Activated T-helper 2 cell treated with anti-CD3 and anti-CD28 coated beads, Interferon-gamma antibody, Interleukin-2, Interleukin-4, amounts not matched to agents 10 μg/mL and 5 μg/mL and 100 μg/mL, durations not matched to agents 14 hours and 24 hours and 36 hours (primary cell): ENCODE measurements at places on chromosomes 13 and 19. TPM values are rescaled to one million over a fixed set of nuclear protein-coding genes. Genes with fewer than 3 reads are reported as not detected.

Gene B3GLCT
- 4.3 and 4.7 TPM in 2 replicates for total RNA-seq

Gene LILRA1
- total RNA-seq, result not detected in 2 replicates

Gene PLIN4
- total RNA-seq, result 0.05 and 0.09 TPM in 2 replicates

Gene TYK2
- 250 TPM in 2 replicates for total RNA-seq

Gene PPM1N
- total RNA-seq, result 2.5 and 3.1 TPM in 2 replicates

GRCh38 chr19:48900477-48901406, 630 bp downstream of the NUCB1 start:
- DNase-seq, result peak; percentile 21

DNA sequence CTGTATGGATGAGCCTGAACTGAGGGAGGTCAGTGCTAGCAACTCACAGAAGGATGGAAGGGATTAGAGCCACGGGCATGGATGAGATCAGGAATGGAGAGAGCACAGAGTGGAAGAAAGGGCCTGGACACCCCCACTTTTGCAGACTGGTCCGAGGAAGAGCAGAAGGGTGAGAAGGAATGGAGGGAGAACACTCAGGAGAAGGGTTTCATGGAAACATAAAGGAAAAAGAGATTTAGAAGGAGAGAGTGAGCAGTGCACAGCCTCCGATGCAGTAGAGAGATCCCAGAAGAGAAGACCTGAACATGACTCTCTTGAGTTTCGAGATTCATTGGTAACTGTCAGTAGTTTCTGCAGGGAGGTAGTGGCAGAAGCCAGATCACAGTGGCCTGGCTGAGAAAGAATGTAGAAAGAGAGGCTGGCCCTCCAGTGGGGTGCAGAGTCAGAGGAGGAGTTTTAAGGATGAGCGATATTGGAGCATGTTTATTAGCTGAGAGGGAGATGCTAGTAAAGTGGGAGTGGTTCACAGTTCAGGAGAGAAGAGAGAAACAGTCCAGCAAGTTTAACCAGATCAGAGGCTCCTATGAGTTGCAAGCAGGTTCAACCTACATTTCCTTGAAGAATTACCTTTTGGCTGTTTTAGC, 108.9 kb downstream of the ZAR1L start:
- DNase-seq, result no peak

- DNase-seq, result peak; percentile 50
Measured at GRCh38 chr19:39212375-39212742, 8.3 kb upstream of the SYCN start.

- DNase-seq, result peak; percentile 64
Measured at GRCh38 chr19:13842291-13843103, 34.4 kb upstream of the NANOS3 start.

DNA sequence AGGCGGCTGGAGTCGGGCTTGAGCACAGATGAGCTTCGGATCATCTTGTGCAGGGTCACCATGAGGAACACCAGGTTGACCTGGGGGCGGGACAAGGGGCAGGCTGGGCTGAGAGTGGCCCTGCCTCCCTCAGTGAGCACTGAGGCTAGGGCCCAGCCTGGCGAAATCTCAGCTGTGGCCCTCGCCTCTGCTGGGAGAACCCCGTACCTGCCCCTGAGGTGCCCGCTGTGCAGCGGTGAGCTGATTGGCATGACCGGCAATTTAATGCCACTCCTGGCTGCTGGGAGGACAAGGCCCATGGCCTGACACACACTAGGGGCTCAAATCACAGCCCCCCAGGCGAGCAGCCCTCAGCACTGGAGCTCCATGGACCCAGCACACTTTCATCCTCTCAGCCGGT, 19.7 kb upstream of the ASF1B start:
- no peak for DNase-seq

DNA sequence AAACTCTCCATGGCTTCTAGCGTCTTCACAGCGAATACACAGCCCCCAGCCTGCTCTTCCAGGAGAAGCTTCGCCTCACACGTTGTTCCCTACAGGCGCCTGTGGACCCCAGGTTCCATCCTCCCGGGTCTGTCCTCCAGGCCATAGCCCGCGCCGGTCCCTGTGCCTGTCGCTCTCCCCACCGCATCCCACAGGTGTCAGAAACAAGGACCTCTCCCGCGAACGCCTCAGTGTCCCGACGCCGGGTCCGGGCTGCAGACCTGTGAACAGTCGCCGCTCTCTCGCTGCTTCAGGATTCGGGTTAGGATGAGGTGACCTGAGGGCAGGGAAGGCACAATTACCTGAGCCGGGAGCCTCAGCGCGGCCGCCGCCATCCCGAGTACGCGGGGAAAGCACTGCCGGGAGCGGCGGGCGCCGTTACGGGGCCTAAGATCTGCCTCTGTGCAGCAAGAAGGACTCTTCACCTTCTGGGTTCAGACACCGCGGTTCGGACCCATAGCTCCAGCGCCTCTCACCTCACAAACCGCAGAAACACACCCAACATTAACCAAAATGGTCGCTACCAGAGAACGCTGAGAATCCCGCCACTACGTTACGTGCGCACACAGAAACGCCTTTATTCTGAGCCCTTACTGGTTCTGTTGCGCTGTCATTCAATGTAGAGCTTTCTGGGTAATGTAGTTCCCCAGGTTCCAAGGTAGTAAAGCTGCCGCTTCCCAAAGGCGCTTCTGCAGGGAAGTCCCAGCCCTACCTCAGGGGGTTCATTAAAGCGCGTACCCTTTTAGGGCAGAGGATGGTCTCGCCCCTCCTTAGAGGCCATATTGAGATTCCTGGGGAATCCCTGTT, at the start of gene ZNF418:
TSS of gene ZNF418 (minus strand) at position 583 of the 846 bp plus-strand sequence. CDS start 1,580 bp downstream, outside the sequence.
- DNase-seq, result peak; percentile 18

- DNase-seq, result no peak
Measured at GRCh38 chr19:2602391-2603181, 99.9 kb downstream of the GNG7 start.

DNA sequence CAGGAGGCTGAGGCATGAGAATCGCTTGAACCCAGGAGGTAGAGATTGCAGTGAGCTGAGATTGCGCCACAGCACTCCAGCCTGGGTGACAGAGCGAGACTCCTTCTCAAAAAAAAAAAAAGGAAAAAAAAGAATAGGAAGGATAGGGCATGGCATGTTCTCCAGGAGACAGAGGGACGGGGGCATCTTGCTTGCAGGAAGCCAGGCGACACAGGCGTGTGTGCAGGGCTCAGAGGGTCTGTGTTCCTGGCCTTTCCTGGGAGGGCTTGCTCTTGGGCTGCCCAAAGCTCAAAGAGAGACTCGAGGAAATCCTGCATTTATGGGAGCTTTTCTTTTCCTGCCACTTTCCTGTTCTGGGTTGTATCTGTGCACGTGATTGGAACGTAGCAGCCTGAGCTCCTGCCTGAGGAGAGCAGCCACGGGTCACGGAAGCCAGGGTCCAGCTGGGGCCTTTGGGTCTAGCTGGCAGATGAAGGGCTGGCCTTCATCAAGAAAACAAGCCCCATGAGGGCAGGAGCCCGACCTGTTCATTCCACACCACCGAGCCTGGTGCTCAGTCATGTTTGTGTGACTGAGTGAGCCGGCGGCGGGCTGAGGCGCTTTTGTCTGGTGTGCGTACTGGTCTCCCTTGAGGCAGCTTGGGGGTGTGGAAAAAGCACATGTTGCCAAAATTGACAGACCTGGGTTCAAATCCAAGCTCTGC, 44.5 kb downstream of the CAPN12 start:
- DNase-seq, result no peak

GRCh38 chr13:62512194-62513141, 1096.8 kb upstream of the PCDH20 start:
- DNase-seq, result no peak

DNA sequence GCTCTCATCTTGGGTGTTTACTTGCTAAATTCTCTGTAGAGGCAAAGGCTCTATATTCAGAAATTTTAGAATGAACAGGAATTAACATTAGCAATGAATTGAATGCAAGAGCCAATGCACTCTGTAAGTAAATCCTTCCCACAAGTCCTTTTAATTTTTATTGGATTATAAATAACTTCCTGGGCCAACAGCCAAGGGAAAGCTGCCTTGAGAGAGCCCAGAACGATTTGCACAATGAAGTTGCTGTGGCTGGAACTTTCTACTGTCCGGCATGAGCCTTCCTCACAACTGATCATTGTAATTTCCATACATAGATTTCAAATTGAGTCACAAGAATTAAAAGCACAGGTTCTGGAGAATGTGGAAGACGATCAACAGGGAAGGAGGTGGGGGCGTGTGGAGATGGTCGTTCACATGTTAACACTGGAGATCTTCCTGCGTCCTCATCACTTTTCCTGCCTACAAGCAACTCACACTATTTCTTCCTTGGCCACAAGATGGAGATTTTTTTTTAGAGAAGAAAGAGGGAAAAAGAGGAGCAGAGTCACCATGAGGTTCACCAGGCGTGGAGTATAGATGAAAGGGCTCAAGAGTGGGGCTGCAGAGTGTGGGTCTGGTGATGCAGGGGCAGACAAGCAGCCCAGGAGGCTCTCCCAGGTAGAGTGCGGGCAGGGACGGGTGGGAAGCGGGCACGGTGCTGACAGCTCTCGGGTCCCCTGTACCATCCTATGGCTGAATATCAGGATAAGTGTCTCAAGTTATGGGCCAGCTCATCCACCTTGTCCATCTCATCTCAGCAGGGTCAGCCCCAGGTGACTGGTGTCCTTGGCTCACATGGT, 110.7 kb downstream of the SOX1 start:
- DNase-seq, result no peak

- no peak for DNase-seq
Measured at GRCh38 chr13:49690133-49690994, 922 bp downstream of the EBPL start.
